ENCODE measurements at places on chromosomes 2 and 18.
A peak's percentile ranks its signal among the peaks of the same experiment; 100 is the strongest.

DNA sequence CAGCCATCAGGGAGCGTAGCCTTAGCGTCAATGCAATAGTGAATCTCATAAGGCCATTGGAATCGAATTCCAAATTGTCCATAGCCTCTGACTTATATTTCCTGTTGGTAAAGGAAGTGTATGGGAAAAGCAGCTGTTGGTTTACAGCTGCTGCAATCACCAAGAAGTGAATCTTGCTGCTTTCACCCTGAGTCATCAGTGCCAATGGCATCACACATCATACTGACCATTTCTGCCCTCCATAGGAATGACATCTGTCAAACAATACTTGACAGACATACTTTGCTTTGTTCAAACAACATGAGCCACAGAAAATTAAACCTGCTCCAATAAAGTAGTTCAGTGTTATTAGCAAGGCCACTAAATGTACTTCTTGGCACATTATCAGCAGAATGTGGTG lies 111.2 kb upstream of the KLHL29 start:
- DNase-seq = no peak

DNA sequence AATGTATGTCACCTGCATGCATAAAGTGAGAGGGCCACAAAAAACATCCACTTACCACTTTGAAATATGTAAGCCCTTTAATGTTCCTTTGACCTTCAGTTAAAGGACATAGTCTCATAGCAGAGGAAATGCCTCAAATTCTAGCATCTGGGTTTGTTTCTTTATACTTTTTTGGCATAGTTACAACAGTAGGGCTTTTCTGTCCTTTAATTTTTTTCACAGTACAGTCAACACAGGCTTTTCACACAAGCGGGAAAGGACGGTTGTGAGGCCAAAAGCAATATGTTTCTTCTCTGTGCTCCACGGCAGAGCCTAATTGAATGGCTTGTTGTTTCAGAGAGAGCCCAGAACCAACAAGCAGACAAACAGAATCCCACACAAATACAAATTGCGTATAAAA lies 57.6 kb downstream of the CRIM1 start:
- no peak for DNase-seq

GRCh38 chr2:33839791-33840190 lies 240.7 kb upstream of the FAM98A start:
- no peak for DNase-seq

- no peak for DNase-seq
These were observed 6.8 kb downstream of the WDPCP start for GRCh38 chr2:63581298-63581961.

DNA sequence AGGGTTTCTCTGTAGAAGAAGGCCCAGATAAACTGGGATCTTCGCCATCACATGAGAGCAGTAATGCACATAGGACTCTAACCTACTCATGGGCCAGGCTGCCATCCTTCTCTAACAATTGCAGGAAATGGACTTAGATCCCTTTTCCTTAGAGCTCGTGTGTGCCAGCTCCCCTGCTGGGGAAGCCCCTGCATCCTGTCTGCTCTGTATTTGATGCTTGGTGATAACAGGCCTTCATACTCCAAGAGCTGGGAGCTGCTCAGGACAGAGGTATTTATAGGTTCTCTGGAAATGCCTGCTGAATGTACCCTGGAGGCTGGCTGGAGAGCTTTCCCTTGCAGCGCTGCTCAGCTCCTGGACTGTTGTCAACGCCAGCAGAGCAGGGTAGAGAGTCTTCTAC lies 249.6 kb downstream of the MTX2 start:
- DNase-seq = no peak

DNA sequence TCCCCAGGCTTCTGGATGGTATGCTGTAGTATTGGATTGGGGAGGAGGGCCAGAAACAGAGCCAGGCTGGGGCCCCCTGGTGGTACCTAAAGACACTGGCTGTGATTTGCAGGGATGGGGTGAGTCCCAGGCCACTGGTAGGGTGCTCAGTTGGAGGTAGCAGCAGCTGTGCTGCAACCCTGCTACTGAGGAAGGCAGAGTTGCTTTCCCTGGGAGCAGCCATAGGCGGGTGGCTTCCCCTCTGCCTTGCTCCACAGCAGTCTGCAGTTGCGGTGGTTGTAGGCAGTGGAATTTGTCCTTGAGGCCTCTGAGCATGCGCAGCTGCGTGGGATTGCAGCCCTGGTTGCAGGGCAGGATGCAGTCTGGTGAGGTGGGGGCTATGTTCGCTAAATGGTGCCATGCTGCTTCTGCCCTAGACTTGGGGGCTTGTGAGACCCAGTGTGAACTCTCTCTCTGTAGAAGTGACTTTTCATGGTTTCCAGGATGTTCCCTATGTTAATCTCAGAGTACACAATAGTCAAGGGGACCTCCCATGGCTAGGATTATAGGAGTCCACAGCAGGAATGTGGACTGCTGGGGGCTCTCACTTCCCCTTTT lies 443.5 kb downstream of the XIRP2 start:
- peak; percentile 81 for DNase-seq

DNA sequence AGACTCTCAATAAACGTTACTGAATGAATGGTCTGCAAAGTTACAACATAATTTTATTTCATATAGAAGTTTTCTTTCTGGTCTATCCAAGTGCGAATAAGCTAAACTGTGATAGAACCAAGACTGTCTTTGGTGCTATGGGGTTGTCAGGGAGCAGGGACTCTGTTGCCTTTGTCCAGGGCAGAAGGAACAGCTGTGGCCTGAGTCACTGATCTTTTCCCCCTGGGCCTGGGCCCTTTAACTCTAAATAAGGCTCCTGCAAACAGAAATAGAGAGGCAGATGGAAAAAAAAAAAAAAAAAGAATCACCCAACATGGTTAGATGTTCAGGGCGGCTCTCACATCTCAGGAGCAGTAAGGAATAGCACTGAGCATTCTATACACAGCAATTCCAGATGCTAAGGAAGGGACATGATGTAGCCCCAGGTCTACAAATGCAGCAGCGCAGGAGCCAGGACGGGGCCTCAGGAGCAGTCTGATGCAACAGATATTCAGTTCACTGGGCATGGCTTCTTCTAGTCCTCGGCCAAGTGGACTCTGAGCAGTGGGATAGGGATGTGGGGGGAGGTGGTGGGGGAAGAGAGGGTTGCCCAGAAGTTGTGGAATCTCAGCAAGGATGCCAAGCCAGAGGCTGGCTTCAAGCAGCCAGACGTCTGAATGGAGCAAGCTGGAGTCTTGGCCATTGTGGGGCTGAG lies 247.1 kb upstream of the SIX2 start:
- DNase-seq = no peak

DNA sequence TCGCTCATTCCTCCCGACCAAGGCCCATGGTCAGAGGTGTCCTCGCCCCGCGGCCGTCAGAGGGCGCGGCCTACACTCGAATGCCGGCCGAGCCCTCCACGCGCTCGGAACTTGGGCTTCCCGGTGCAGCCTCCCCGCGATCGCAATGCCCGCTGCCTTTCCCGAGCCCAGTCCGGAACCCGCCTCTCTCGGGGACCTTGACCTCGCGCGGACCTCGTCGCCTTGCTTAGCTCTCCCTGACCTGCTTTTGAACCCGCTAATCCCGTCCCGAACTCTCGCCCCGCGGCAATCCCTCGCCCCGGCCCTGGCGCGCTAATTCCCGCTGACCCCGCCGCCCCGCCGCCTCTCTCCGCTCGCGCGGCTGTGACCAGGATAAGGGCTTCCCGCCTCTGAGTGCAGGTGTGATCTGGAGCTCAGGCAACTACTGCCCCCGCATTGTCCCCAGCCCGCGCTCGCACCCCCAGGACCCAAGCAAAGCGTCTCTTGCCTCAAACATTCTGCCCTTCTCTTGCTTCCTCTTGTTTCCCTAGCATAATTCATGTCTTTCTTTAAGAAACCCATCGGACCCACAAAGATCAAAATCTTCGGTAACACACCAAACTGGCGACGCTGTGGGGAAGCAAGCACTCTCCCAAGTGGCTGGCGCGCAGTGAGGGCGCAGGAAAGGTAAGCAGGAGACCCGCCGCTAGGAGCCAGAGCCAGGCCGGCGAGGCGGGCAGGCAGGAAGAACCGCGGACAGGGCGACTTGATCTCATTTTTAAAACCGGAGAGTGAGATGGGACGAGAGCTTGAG lies 46.6 kb upstream of the ATP6V1B1 start:
- DNase-seq = peak; percentile 74

DNA sequence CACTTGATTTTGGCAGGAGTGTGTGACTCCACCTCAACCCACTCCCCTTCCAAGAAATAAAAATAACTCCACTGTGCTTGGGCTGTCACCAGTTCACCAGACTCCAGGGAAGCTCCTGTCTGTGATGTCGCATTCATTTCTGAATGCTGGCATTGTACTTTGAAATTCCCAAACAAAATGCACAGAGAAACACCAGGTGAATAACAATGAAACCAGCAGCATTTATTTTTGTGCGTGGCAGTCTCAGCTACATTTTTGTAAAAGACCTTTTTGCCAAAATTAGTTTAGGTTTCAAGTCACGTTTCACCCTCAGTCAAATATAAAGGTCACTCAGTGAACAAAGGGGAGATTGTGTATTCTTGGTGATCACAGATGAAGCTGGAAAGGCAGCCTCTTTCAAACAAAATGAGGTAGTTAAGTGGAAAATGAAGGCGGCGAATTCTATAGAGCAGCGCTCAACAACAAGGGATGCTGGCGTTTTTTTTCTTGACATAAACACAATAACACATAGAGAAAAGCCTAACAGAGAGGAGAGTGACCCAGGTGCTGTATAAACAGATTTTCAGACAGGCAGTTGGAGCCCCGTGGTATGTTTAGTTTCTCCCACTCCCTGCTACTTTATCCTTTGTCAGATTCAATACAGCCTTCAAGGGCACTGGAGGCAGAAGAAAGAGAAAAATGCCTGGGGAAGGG lies 210.3 kb upstream of the GCFC2 start:
- no peak for DNase-seq

GRCh38 chr2:109439986-109440385 lies 173.8 kb downstream of the SEPTIN10 start:
- no peak for DNase-seq

DNA sequence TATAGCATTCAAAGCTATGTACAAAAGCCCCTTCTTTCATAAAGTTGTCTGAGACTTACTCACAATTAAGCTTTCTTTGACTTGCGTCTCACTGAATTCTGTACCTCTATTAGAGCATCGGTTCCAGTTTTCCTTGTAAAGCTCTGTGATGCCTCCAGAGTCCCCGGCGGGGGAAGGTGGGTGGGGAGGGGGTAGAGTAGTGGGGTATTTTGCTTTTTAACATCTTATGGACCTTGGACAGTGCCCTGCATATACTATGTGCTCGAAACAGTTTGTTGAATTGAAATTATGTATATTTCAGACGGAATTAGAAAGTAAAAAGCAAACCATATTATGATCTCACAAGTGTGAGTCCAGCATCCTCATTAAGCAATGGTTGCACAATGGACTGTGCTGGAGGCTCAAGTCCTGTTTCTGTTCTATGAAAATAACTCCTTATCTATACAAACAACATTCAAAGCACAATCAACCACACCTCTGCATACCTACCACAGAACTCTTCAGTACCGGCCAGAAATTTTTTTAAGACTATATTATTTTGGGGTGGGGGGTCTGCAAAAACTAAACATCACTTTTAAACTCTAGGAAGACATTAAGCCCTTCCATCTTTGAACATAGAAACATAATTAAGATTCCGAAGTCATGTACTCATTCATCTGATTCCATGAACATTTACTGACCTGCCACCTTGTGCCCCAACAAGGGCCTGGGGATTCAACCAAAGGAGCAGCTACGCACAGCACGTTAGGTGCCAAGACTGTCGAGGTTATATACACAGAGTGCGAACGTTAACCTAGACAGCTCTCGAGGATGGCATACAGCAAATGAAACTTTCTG lies 908 bp downstream of the STAT1 start:
- DNase-seq = no peak

DNA sequence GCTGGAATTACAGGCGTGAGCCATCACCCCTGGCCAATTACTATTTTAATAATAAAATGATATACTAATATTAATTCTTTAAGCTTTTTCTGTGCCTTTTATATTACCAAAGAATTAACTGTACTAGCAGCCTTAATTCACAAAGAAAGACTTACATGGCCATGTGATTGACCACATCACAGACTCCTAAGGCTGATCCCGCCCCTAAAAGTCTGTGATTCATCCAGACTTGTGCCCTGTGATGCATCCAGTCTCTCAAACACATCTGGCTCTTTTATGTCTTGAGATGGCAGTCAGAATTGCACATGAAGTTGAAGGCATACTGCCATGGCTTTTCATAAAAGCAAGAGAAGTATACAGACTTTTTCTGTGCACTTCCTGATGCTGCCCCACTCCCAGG lies 91.7 kb downstream of the DTNA start:
- DNase-seq = no peak
